ENCODE measurements at places on chromosomes 7 and 10. TPM values are rescaled to one million over a fixed set of nuclear protein-coding genes. Genes with fewer than 3 reads are reported as not detected.

GPR22 gene
- total RNA-seq: not detected

FAM24B gene
- 1.4 TPM for total RNA-seq

CLDN4 gene
- total RNA-seq: 208 TPM

NUTM2E gene
- not detected for total RNA-seq

PPP1R3C gene
- 2.7 TPM for total RNA-seq
